ENCODE measurements at places on chromosomes 11 and 22.

DNA sequence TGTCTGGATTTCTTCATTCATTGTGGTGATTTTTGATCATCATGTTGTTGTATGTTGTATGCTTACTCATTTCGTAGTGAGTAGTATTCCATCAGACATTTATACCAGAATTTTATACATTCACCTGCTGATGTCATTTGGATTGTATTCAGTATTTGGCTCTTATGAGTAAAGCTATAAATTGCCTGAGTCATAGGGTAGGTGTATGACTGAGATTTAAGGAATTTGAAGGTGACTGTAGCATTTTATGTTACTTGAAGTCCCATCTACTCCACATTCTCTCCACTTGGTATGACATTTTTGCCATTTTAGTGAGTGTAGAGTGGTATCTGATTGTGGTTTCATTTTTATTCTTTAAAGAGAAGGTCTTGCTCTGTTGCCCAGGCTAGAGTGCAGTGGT, 548.2 kb downstream of the TBC1D22A start:
- no peak for DNase-seq

GRCh38 chr22:20432244-20432686, 5.4 kb downstream of the SCARF2 start:
- no peak for DNase-seq

DNA sequence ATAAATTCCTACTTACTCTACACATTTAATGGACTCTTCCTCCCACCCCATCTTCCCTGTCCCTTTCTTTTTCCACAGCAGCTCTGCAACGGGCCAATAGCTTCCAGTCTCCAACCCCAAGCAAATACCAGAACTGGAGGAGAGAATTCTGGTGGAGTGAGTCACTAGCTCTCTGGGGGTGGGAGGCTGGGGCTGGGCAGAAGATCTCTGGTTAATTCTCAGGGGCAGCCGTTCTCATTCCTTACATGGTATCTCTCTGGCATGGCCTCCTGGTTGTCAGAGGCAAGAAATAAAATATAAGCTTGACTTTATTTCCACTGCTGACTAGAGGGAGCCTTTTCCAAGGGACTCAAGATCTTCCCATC, 90.4 kb upstream of the PARVA start:
- DNase-seq = no peak

- no peak for DNase-seq
Observed at GRCh38 chr22:39360674-39361413, 11.1 kb downstream of the SYNGR1 start.

- DNase-seq = no peak
Observed at GRCh38 chr11:111026241-111026640, 219.3 kb upstream of the POU2AF2 start.

Measured in NCI-H1417 treated with DMSO at 0.1 percent for 48 hours (cell line).